HS-5 (cell line): ENCODE measurements at places on chromosomes 16 and 17.

GRCh38 chr17:50458701-50459676, 9.7 kb downstream of the CHAD start:
- DNase-seq: no peak

DNA sequence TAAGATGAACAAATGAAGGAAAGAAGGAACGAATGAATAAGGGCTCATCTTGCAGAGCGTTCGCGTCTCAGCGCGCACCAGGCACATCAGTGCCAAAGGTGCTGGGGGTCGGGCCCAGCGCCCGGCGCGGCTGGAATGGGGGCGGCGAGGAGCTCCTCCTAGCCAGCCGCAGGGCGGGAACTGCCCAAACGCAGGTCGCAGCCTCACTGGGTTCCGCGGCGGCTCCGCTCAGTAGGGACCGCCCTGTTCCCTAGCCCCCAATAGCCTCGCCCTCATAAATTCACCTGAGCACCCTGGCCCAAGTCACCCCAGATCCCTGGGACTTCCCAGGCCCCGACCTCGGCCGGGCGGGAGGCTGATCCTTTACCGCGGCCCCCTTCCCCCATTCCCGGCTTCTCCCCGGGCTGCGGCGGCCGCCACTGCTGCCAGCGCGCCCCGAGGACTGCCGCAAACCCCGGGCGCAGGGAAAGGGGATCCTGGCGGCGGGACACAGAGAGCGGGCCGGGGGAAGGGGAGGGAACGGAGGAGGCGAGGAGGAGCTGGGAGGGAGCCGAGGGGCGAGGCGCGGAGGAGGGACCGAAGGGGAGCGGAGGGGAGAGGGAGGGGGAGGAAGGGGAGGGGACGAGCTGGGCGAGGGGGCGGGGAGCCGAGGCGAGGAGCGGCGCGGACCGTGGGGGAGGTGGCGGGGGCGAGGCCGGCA, 377 bp upstream of the CRHR1 start:
- no peak for DNase-seq

- DNase-seq: no peak
Measured at GRCh38 chr17:6496116-6496481, 51.8 kb downstream of the PIMREG start.

GRCh38 chr16:74829637-74830036, 55.0 kb upstream of the FA2H start:
- no peak for DNase-seq

- no peak for DNase-seq
Measured at GRCh38 chr16:81843243-81843582, 64.1 kb downstream of the PLCG2 start.

DNA sequence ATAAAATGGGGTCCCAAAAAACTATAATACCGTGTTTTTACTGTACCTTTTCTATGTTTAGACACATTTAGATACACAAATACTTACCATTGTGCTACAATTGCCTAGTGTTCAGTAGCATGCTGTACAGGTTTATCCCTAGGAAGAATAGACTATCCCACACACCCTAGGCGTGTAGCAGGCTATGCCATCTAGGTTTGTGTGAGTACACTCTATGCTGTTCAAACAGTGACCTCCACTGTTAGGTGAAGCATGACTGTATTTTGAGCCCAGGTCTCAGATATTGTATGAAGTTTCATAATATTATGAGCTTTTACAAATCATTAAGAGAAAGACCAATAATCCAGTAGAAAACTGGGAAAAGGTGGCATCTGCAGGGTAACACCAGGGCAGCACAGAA, 23.6 kb downstream of the MILR1 start:
- DNase-seq: no peak
